Calu3 (cell line): ENCODE measurements at places on chromosomes 6 and 20. TPM values are rescaled to one million over a fixed set of nuclear protein-coding genes. Genes with fewer than 3 reads are reported as not detected.

The PGC gene
- not detected in 2 replicates for total RNA-seq

The SIRPA gene
- 24.0 and 28.3 TPM in 2 replicates for total RNA-seq

The SYNE1 gene
- total RNA-seq, result 28.1 and 41.1 TPM in 2 replicates

The ANKEF1 gene
- 9.0 and 11.0 TPM in 2 replicates for total RNA-seq

The EMILIN3 gene
- total RNA-seq, result not detected in 2 replicates

The CDSN gene
- total RNA-seq, result 0.35 and 0.42 TPM in 2 replicates

The AHI1 gene
- total RNA-seq, result 18.0 and 19.8 TPM in 2 replicates

DNA sequence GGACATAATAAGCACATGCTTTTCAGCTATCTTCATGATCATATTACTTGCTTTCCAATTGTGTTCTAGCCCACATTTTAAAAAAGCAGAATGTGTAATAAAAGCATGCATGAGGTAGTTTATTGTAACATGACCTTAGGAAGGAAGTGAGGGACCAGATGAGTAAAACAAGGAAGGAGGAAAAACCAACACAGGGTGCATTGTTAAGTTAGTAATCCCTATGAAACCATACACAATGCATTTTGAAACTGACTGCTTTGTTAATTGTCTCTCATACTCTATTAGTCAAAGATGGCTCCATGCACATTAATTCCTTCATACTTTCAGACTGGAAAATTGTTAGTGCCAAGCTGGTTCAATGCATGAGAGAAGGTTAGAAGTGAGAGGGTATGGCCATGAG, 37.7 kb upstream of the CENPW start:
- DNase-seq, result no peak

DNA sequence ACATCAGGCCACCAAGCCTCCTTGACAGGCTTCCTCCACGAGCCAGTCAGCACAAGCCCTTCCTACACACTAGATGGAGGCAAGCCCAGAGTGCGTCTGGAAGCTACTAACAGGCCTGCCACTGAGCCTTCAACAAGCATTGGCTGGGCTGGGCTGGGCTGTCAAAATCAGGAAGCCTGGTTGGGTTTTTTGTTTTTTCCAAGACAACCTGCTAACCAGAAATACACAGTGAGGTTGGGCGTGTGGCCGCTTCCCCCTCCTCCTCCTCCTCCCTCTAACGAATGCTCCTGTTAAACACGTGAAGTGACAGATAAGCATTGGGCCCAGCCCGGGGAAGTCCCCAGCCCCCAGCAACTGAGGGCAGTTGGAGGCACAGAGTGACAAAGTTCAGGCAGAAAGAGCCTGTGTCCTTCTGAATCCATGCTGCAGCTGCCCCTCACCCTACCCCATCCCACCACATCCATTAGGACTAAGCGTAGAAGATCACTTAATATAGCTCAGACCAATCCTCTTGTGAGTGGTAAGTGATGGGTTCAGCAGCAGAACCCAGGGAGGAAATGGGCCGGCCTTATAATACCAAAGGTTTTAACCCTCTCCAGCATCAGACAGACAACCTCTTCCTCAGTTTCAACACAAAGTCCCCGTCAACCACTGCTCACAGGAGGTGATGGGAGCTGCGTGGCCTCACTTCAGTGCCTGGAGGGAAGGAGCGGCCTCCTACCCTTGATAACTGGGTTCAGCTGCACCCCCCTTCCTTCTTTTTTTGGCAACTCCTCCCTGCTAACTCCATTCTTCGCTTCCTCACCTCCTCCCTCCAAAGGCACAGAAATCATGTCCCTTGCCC, 1.1 kb downstream of the NFATC2 start:
- peak; percentile 56 for DNase-seq

- DNase-seq, result no peak
Measured at GRCh38 chr20:41655962-41656618, 37.9 kb upstream of the CHD6 start.

DNA sequence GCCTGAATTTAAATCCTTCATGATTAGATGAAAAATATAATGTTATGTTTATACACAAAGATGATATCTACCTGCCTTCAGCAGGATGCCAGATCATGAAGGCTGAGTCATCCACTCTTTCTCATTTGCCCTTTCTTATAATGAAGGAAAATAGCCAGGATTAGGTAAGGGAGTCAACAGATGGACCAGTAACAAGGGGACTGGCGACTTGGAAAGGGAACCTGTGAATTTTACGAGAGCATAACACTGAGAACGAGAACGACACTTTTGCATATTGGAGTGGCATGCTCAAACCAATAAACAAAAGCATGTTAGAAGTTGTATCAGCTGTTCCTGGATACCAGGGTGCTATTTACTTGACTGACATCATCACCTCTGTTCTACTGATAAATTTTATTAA, 154.0 kb downstream of the LAMP5 start:
- no peak for DNase-seq

DNA sequence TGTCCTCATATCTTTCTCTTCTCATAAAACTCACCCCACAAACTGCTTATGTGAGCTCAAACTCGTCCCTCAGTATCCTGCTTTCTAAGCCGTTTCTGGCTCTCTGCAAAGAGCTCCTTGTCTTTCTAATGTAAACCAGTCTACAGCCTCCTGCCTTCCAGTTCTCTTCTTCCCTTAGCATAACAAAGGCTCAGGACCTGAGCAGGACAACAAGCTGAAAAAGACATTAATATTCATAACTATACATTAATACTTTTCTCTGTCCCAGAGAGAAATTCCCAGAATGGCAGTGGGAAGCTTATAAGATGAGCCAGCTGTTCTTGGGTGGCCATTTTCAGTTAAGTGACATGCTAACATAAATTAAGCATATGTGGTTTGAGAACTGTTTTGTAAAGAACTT, 207.0 kb upstream of the TCF21 start:
- no peak for DNase-seq

DNA sequence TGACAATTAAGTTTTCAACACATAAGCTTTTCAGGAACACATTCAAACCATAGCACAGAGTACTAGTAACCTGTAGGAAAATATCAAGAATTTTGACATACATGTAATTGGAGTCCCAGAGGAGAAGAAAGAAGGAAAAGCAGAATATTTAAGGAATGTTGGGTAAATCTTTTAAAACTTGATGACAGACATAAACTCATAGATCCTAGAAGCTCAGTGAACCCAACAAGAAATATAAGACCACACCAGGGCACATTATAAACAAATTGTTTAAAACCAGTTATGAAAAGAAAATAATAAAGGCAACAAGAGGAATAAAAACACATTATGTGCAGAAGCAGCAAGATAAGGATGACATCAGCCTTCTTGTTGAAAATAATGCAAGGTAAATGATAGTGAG, 151.5 kb upstream of the ATXN1 start:
- no peak for DNase-seq

- DNase-seq, result no peak
Measured at GRCh38 chr20:35625584-35626385, 10.2 kb downstream of the SPAG4 start.

- no peak for DNase-seq
Measured at GRCh38 chr20:52348434-52348833, 156.9 kb upstream of the ZFP64 start.

GRCh38 chr6:4350567-4351519, 215.5 kb upstream of the ECI2 start:
- DNase-seq, result no peak

GRCh38 chr6:147684906-147685305, 176.4 kb downstream of the SAMD5 start:
- no peak for DNase-seq

GRCh38 chr6:164163239-164163638, 748.7 kb downstream of the QKI start:
- no peak for DNase-seq

DNA sequence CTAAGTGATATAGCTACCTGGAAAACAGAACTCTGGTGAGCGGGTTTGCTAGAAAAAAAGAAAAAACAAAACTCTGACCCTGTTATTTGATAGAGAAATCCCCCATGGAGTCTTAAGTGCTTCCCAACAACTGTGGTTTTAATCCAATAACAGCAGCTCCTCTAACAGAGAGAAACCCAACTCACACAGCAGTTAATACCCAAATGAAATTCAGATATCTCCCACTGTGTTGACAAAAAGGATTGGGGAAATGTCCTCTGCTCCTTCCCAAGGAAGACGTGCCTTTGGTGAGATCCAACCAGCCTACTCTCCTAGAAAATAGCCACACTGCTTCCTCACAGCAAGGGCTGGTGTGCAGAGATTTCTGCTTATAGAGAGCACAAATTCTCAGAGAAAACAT, 200.4 kb upstream of the FBXL4 start:
- no peak for DNase-seq

GRCh38 chr6:56435326-56435725, 187.9 kb upstream of the COL21A1 start:
- no peak for DNase-seq

- DNase-seq, result no peak
Measured at GRCh38 chr6:10460096-10460495, 45.2 kb upstream of the TFAP2A start.

- DNase-seq, result no peak
Measured at GRCh38 chr6:32983964-32984621, 15.7 kb downstream of the BRD2 start.

DNA sequence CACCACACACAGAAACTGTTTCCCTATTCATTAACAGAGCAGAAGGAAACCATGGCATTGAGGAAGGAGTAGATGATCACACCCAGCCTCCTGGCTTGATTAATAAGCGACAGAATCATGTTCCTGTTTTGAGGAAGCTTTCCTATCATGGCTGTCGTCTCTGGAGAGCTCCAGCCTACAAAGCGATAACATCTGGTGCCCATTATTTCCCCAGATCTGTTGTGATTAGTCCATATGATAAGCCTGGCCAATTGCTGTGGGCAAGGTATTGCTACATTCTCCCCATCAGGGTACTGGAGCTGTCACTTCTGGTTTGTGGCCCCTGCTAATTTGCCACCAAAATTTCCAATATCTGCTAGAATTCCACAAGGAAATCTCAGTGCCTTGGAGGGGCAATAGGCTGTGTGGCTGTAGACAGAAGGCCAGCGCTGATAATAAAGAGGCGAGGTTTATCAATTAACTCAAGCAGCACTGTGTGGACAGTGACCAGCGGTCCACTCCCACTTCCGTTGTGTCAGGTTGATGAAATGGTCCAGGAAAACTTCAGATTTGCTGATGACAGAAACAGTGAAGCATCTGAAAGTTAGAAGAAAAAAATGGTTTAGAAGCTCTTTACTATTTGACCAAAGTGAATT, 66.4 kb downstream of the OLIG3 start:
- DNase-seq, result no peak

- DNase-seq, result no peak
Measured at GRCh38 chr6:159801935-159802334, 1.9 kb downstream of the PNLDC1 start.

- no peak for DNase-seq
Measured at GRCh38 chr20:24785141-24786110, 163.6 kb upstream of the CST7 start.

DNA sequence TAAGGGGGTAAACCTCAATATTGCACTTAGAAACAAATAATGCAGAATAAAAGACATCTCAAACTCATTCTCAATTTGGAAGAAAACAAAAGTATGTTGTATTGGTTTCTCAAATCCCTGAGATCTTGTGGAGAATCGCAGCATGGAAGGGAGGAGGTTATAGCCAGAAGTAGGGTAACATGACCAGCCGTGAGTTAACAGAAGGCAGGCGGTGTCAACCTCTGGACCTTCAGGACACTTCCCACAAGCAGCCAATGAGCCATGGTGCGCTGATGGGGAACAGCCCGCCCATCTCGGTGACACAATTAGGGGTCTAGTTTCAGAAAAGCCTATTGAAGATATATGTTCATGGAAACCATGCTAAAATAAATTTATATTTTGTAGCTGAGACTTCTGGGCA, 98.4 kb downstream of the ALDH8A1 start:
- DNase-seq, result no peak

- peak; percentile 63 for DNase-seq
Measured at GRCh38 chr6:145147981-145148749, 587.2 kb downstream of the EPM2A start.

- DNase-seq, result no peak
Measured at GRCh38 chr6:3396503-3397180, 60.2 kb downstream of the SLC22A23 start.

- DNase-seq, result no peak
Measured at GRCh38 chr6:8731874-8732273, 296.5 kb upstream of the SLC35B3 start.

GRCh38 chr6:55877283-55877682, 1.9 kb upstream of the BMP5 start:
- DNase-seq, result no peak

DNA sequence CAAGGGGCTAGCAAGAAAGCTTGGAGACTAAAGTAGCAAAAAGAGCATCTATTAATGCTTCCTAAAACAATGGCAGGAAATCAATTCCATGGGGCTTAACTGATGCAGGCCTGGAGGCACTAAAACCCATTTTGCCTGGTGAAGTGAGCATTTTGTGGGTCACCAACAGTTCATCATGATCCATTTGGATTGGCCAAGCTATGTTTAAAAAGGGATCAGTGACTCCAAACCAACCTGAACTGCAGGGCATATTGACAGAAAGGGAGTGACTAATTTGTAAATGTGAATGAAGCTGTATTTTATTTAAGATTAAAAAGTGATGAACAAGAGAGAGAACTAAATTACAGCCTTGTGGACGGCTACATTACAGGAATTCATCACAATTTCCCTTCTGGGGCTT, 132.0 kb downstream of the PCSK2 start:
- no peak for DNase-seq

DNA sequence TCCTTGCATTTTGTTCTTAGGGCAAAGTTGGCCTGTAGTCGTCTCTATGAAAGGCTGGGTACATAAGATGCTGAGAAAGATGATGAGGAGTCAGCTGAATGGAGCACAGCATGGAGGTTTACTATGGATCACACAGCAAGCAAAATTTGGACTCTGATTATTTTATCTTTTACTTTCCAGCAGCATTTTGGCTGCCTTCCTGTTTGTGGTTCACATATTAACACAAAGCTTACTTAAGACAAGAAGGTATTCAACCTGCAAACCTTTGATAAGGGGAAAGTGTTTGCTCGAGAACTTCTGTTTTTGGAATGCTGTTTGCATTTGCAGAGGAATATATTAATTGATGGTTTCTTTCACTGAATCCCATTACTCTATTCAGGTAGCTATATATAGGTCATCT, 103.1 kb upstream of the ENPP5 start:
- no peak for DNase-seq

GRCh38 chr6:134636186-134636799, 313.6 kb downstream of the ALDH8A1 start:
- DNase-seq, result no peak
